Hypothalamus (tissue), 51 donors: ENCODE measurements at places on chromosomes 16 and 17.

DNA sequence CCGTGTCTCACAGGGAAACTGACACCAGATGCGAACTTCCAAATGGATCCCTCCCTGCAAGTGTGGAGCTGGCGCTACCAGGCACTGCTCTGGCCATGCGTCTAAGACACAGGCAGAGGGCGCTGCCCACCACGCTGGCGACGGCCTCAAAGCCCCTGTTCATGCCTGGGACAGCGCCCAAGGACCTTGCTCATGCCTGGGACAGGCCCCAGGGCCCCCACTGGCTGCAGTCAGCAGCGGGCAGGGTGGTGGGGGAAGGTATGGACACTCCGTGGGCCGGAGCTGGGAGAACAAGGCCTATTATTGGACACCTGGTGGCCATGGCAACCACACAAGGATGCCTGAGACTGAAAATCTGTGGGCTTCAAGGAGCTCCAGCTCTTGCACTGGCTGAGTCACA is 8.8 kb downstream of the ZG16B start:
- peak; percentile 80 for DNase-seq

GRCh38 chr16:50800074-50800473 is 58.2 kb downstream of the CYLD start:
- no peak for DNase-seq

GRCh38 chr17:6427279-6427781 is 7.6 kb downstream of the AIPL1 start:
- DNase-seq, result no peak

- no peak for DNase-seq
These were observed 30.8 kb upstream of the GAS7 start for GRCh38 chr17:10229181-10229580.

GRCh38 chr17:77778636-77779489 is 179.6 kb upstream of the TNRC6C start:
- DNase-seq, result peak; percentile 81

- no peak for DNase-seq
These were observed 22.2 kb upstream of the WSCD1 start for GRCh38 chr17:6047966-6048365.

- no peak for DNase-seq
These were observed 47.3 kb downstream of the C16orf82 start for GRCh38 chr16:27114006-27114405.

GRCh38 chr17:48484256-48484655 is 46.6 kb downstream of the HOXB1 start:
- no peak for DNase-seq

DNA sequence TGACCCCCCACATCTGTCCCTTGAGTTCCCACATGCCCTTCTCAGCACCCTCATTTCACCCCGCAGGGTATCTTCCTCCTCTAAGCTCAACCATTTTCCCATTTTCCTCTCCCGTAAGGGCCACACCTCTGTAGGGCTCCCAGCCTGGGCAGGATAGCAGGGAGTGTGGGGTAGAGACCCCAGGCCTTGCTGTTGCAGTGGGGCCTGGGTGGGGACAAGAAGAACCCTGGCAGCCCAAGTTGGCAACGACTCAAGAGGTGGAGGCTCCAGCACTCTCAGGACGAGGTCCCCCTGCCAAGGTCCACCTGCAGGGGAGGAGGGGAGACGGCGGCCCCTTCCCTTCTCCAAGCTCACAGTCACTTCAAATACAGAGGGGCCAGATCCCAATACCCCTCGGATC is 2.0 kb upstream of the TMEM92 start:
- no peak for DNase-seq

GRCh38 chr16:47592232-47592631 is 131.1 kb downstream of the PHKB start:
- DNase-seq, result no peak
